ENCODE measurements at places on chromosomes 5 and 9.

- DNase-seq = no peak
These were observed 19.0 kb upstream of the GNA14 start for GRCh38 chr9:77667151-77667550.

- no peak for DNase-seq
These were observed 75.4 kb downstream of the NEK6 start for GRCh38 chr9:124333203-124333579.

DNA sequence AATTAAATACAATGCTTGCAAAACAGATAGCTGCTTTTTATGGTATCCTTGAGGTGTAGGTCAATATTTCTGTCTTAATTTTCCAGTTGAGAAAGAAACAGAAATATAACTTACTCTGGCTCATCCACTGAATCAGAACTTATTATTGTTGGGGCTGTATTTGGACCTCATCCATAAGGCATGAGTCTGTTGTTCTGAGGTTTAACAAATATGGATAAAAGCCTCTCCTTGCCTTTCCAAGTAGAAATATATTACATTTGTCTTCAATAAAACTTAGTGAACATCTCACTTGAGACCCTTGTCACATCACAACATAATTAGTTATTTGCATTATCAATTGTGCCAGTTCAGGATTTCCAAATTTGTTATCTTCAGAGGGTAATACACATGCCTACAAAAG lies 525.8 kb downstream of the AGTPBP1 start:
- no peak for DNase-seq

- no peak for DNase-seq
These were observed 88.3 kb downstream of the BRINP1 start for GRCh38 chr9:119280740-119281485.

DNA sequence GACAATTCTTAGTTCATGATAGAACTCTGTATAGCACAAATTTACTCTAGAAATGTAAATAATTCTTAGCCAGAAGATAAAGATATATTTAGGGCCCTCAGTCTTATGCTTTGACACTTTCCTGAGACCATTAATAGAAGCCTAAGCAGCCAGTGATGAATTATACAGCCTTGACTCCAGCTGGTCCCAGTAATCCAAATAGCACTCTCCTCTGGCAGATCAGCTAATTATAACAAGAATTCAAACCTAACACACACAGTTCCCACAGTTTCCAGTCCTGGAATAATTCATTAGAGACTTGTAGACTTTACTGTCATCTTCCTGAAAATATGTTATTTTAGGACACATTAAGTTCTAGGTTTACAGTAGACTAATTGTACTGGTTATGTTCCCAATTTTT lies 50.4 kb downstream of the SHOC1 start:
- DNase-seq = no peak

DNA sequence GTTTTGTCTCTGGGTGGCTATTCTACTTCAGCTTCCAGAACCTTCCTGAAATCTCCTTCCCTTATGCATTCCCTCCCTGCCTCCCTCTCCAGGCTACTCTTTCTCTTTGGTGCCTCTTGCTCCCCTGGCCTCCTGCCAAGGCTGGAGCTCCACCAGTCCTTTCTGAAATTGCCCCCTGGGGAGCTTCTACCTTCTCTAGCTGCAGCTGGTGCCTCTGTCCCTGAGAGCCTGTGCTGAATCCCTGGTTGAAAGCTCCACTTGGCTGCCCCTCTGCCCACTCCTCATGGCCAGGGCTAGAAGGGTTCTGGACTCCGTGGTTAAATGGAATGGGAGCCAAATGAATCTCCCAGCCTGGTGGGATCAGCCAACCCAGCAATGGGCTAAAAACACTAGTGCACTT lies 80.1 kb downstream of the COL15A1 start:
- no peak for DNase-seq

DNA sequence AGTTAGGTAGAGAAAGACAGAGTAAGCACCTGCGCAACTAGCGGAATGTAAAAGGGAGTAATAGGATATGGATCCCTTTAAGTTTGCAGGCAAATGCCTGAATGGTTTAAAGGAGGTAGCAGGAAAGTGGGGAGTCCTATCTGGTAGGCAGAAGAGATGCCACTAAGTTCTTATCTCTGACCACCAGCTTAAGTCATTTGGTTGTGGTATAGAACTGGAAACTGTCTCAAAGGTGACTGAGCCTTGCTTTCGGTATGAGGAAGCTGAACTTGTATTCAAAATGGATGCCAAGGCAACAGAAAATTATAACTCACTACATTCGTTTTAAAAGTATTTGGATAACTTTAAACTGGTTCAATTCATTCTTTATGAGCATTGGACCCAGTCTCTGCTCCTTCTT lies 475.6 kb downstream of the DMRTA1 start:
- no peak for DNase-seq

All from activated T-cell treated with anti-CD3 and anti-CD28 coated beads for 1 hour (primary cell).